Colonic mucosa (tissue), 4 donors: ENCODE measurements at places on chromosomes 2 and 18. TPM values are rescaled to one million over a fixed set of nuclear protein-coding genes. Genes with fewer than 3 reads are reported as not detected.

Gene ANKRD62
- total RNA-seq: 0.40 TPM

Gene SRD5A2
- total RNA-seq: not detected

Gene GCG
- 55.8 TPM for total RNA-seq

Gene SPATA3
- total RNA-seq: not detected

- DNase-seq: no peak
- no peaks in the 10 kb centered on the region for H3K27me3 ChIP-seq
- no peaks in the 10 kb centered on the region for H3K4me1 ChIP-seq
- H3K27ac ChIP-seq: no peak overlapping the region
- H3K4me3 ChIP-seq: no peak overlapping the region
These were observed 165.2 kb downstream of the SH3BP4 start for GRCh38 chr2:235116885-235117492.

DNA sequence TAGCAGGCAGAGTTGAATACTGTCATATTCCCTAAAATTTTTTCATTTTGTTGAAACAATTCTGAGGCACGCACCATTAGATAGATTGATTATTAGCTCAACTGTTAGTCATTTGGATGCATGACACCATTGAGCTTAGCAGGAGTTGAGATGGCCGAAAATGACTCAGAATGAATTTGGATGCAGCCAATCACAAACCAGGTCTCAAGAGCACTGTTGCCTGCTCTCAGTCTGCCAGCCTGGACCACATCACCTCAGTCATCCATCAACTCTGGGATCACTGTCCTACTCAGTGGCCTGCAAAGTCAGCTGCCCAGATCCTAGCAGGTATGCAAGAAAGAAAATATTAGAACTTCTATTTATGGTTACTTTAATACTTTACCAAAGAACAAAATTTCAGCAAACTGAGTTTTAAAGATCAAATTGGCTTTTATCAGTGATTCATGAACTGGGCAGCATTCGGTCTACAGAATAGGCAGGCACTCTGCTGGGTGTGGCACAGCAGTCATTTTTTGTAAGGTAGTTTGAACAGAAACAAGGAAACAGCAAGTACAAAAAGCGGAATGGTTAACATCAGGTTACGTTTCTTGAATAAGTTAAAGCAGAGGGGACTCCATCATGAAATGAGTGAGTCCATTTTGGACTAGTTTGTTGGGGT is 152.7 kb upstream of the ARHGAP28 start:
- H3K36me3 ChIP-seq: no peaks in the 10 kb centered on the region
- no peak overlapping the region for H3K4me3 ChIP-seq
- DNase-seq: no peak
- no peaks in the 10 kb centered on the region for H3K4me1 ChIP-seq
- H3K27ac ChIP-seq: no peak overlapping the region
